NCI-H1436 treated with DMSO at 0.1 percent for 48 hours (cell line): ENCODE measurements at places on chromosomes 12 and 14.

DNA sequence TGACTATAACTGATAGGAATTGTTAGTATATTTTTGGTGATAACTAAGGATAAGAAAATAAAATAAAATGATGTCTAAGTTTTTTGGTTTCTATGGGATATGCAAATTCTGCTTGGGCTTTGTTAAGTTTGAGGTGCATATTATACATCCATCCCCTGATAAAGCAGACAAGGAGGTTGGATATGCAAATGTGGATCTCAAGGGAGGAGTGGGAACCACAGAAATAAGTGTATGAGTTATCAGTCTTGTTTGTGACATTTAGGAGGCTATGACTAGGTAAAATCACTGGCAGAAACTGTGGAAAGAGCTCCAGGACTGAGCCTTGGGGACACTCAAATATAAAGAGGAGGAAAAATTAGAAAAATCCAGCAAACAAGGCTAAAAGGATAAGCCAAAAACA, 719.4 kb downstream of the RERGL start:
- no peak for DNase-seq

GRCh38 chr14:90599748-90600507, 203.1 kb downstream of the CALM1 start:
- no peak for DNase-seq

GRCh38 chr12:988646-989045, 2.4 kb upstream of the ERC1 start:
- no peak for DNase-seq

GRCh38 chr12:22615963-22616501, 8.9 kb upstream of the ETNK1 start:
- DNase-seq, result no peak

- DNase-seq, result no peak
These were observed 31.1 kb upstream of the MON2 start for GRCh38 chr12:62435303-62436163.

GRCh38 chr12:112216223-112216622, 90.9 kb downstream of the TRAFD1 start:
- DNase-seq, result no peak

- DNase-seq, result no peak
These were observed 1.9 kb upstream of the ITGB7 start for GRCh38 chr12:53208877-53209463.
